NCI-H2081 treated with DMSO at 0.1 percent for 48 hours (cell line): ENCODE measurements at places on chromosomes 4 and X.

GRCh38 chrX:111098874-111099273 is 2.9 kb downstream of the PAK3 start:
- no peak for DNase-seq

- DNase-seq: no peak
These were observed 57.2 kb upstream of the FAM9C start for GRCh38 chrX:13101441-13102139.

DNA sequence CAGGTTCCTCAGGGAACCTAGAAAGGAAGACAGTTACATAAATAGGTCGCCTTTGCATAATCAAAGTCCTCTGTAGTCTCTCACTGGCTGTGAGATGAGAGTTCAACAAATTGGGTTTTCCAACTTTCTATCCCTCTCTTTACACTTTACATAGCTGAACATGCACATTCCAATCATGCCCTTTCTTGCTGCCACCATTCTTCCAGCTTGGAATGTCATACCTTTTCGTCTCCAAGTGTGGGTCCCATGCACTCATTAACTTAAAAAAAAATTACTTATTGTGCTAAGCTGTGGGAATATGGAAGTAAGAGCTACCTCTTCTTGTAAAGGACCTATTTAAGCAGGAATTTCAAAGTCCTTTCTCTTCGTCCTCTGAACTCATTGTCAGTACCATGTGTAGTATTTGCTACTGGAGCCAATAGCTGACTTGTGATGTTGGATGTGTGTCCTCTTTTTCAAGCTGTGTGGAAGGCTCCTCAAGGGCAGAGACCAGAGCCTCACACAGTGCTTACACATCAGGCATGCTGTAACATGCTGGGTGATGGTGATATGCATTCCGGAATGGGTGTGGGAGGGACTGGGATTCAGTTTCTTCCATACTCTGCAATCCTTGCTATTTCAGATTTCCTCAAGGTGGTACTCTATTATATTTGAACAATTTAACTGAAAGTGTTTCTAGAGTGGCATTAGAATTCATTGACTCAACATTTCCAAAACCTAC is 7.1 kb downstream of the ENOPH1 start:
- DNase-seq: no peak

- no peak for DNase-seq
These were observed 132.1 kb downstream of the SPRY1 start for GRCh38 chr4:123528501-123529277.

GRCh38 chrX:113644426-113644825 is 803.8 kb upstream of the AMOT start:
- no peak for DNase-seq

GRCh38 chrX:134026565-134027311 is 41.3 kb upstream of the GPC3 start:
- no peak for DNase-seq

DNA sequence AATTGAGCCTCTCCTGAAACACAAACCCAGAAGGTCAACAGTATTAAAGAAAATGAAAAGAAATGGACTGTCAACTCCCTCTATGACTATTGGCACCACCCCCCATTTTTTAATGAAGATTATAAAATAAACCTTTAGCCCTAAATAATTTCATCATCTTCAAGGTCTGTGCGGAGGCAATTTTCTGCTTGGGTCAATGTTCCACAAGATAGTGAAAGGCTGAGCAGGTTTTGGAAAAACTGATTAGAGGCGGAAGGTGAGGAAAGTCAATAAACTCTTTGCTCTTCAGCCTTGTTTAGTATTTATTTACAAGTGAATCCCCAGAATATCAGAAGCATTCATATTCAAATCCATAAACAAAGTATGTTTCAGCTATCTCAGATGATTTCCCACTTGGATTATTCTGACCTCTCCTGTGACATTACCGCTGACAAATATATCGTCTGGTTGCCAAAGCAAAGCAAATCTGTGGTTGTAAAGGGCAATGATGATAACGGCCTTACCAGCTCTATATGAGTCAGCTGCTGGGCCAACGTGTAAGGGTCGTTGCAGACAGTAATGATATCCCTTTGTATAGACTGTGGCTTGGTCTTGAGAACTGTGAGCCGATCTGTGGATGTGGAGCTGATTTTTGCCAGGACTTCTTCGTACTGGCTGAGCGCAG is 24.0 kb downstream of the RASGEF1B start:
- DNase-seq: no peak

- no peak for DNase-seq
These were observed 32.5 kb downstream of the SULT1B1 start for GRCh38 chr4:69727926-69728325.

DNA sequence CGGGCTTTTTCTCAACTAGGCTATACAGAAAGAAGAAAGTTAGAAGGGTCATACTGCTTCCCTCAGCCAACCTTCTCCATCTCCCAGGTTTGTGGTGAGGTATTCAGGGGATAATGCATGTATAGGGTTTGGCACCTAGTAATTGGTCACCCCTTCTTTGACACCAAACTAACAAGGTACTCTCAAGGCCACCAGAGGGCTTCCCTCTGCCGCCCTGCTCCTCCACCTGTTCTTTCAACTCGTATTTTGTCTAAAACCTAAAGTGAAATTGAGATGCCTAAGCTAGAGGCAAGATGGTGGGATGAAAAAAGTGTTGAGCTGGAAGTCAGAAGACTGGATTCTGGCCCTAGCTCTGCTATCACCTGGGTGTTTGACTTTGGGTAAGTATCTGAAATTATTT is 22.0 kb downstream of the CT47C1 start:
- no peak for DNase-seq

DNA sequence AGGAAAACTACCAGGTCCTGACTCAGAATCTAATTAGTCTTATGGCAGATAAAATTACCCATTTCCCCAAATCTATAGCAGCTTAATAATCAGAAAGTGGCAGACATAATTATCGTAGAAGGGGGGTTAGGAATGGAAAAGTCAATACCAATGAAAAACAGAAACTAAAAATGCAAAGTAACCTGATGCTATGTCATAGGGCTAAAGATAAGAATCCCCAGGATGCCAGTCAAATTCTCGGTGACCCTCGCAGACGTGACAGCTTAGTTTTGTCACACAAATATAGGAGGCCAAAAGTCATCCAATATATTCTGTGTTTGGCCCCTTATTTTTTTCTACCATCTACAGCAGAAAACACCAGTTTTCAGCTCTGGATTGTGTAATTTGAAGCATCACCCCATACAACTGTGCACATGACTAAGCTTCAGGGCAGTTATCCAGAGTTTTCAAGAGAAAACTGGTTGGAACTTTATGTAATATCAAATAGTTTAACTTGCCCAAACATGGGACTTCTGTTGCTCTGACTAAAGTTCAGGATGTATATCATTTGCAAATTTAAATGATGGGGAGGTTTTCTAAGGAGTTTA is 30.9 kb downstream of the RASSF6 start:
- no peak for DNase-seq

- no peak for DNase-seq
These were observed 25.9 kb downstream of the TNIP3 start for GRCh38 chr4:121138039-121138825.

GRCh38 chr4:41215155-41215554 is 813 bp upstream of the APBB2 start:
- DNase-seq: no peak

DNA sequence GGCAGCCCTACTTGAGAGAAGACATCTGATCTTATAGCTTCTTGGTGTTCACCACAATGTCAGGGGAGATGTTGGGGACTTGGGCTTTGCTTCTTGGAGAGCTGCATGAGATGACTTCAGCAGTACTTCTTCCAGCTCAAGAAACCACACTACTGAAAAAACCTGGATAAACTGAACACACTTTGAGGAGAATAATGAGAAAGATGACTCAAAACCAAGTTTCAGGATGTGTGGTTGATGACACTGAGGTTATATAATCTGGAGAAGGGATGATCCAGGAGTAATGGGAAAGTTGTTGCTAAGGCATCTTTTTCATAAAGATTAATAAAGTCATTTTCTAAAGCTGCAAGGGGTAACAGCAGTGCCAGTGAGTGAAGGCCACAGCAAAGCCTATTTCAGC is 58.4 kb upstream of the PNPLA4 start:
- no peak for DNase-seq

- DNase-seq: no peak
These were observed 183.4 kb downstream of the CBR4 start for GRCh38 chr4:168826620-168827019.

GRCh38 chr4:89836897-89837384 is at the start of gene SNCA:
Gene SNCA, minus strand, starts transcription at chr4:89837161. Its CDS starts 1,494 bp downstream, at chr4:89835667.
- DNase-seq: no peak

- no peak for DNase-seq
These were observed 56.5 kb downstream of the SORCS2 start for GRCh38 chr4:7248857-7249256.

DNA sequence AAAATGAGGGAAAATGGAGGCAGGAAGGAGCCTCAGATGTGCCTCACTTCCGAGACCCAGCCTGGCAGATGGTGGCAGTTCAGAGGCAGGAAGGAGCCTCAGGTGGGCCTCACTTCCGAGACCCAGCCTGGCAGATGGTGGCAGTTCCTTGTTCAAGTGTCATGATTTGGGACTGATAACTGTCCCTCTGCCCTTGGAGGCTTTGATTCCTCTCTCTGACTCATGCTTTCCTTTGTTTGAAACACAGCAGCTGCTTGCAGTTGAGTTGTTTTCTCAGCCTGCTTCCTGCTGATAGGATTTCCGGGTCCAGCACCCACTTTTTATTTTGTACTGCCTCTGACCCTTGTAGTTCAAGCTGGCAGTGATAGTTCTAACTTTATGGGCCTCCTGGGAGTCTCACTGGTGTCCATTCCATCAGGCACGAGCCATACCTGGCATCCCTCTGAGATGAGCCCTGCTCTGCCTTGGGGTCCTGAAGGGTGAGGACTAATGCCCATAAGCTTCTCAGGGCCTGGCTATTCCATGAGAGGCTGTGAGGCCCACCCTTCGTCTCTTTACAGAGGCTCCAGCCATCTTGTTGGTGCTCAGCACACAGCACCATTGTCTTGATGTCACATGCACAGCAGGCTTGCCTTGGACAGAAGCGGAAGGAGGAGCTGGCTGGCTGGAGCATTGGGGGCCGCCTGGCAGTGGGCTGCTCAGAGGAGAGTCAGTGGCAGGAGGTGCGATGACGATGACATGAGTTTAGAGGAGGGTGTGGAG is 13.0 kb downstream of the RGS12 start:
- DNase-seq: no peak

DNA sequence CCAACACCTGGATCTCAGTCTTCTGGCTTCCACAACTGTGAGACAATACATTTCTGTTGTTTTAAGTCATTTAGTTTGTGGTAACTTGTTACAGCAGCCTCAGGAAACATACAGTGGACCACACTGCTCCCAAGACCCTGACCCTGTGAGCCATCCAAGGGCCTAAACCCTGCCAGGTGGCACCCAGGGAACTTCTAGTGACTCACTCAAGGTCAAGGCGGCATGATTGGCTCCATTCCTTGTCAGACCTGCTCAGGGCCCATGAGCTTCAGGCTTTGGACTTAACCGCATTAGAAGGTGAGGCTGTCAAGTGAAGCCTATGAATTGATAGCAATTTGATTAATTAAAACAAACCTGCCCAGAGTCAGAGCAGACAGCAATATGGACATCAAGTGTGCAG is 165.7 kb upstream of the MAMLD1 start:
- no peak for DNase-seq

DNA sequence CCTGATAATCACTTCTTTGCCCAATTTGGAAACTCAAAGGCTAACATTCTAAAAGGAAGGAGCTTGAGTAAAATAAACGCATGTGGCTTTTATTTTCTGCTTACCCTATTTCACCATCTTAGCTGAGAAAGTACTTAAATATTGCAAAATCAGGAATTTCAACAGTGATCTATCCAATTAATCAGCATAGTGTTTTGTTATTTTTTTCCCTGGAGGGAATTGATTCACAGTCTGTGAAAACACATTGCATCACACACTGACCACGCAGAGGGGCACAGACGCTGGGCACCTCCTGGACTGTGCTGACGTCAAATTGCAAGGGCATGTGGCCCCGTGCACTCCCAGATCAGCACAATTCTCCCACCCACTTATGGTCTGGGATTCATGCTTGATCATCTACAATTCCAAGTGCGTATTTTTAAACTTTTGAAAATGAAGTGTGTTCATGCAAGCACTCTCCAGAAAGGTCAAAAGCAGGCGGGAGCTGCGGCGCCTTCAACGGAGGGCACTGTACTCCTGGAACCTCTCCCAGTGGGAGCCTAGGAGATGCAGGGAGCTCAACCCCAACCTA is 320.6 kb upstream of the PPARGC1A start:
- no peak for DNase-seq

DNA sequence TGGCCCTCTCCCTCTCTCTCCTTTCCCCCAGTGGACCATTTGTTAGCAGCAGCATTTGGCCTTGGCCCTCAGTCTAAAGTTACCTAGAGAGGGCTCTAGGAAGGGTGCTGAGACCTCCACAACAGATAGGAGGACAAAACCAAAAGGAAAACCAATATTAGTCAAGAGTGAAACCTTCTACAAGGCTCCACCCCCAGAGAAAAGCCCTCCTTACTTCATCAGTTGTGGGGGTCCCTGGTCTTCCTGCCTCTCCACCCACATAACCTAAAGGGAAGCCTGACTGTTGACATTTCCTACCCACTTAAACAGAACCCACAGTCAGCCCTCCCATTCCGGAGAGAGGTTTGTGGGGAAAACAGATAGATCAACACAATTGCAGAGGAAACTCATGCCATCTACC is 4.7 kb upstream of the CD40LG start:
- no peak for DNase-seq

DNA sequence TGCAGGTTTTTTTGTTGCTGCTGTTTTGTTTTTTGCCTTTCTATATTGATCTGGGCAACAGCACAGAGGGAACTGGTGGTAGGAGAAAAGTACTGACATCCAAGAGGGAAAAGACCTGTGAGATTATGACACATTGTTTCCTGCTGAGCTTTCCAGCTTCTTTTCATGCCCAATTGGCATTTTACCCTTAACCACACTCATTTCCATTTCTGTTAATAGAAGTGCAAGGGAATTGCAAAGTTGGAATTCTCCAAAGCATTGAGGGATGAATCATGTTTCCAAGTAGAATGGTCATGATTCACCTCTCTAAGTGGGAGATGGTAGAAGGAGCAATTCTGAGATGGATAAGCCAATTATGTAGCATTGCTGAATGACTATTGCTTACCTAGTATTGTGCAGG is 161.5 kb downstream of the PPARGC1A start:
- DNase-seq: no peak

- no peak for DNase-seq
These were observed 37.2 kb downstream of the TBC1D9 start for GRCh38 chr4:140719022-140719421.

DNA sequence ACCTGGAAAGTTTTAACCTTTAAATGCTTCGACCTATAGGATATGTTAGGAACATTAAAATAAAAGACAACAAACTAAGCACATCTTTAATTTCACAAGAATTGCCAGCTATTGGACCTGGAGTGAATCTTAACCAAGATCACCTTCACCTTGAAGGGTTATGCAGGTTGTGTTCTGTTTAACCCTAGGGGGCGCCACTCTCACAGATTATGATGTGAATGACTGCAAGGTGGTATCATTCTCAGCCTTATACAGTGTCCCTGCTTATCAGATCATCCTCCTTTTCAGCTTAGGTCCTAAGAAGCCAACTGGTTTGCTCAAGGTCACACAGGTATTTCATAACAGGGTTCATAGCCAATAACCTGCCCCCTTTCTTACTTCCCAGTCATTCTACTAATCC is 23.5 kb downstream of the INTS6L start:
- DNase-seq: no peak
